NCI-H1105 treated with DMSO at 0.1 percent for 48 hours (cell line): ENCODE measurements at places on chromosomes 7 and 10.

DNA sequence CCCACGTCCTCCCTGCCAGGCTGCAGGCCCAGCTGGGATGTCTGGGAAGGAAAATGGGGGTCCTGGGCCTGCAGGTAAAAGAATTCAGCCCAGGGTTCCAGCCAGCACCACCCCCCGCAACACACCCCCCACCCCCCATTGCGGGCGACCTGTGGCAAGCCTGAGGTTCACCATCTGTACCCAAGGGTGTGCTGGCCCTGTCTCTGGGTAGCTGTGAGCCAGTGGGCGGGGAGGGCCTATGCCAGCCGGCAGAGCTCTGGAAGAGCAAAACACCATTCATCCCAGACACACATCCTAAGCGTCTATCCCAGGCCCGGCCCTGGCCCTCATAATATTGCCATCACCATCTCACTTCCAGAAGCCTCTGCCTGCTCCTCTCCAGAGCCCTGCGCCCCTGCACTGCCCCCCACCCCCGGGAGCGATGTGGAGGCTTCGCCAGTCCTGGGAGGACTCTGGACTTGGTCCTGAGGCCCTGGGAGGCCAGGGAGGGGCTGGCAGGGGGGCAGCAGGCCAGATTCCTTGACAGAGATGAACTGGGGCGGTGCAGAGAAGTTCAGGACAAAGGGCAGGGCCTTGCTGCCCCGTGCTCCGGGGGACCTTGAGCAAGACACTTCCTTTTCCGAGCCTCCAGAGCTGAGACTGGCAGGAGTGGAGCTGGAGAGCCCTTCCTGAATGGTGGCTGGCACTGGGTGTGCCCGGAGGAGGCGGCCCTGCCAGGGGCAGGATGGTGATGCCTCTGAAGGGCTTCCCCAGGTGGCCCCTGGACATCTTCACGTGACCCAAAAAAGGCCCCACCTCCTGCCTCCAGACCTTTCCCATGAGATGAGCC is 8.7 kb upstream of the TTYH3 start:
- no peak for DNase-seq

DNA sequence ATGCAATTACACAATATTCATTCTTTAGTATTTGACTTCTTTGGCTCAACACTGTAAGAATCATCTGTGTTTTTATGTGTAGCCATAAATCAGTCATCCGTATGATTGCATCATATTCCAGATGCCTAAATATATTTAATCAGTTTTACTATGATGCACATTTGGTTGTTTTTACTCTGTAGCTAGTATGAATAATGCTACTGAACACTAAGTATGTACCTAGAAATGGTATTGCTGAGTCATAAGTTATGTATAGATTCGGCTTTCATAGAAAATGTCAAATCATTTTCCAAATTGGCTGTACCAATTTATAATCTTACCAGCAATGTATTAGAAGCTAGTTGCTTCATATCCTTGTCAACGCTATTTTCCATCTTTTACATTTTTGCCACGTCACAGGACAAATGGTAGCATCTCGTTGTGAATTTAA is 197.3 kb upstream of the PLXNA4 start:
- DNase-seq: no peak

GRCh38 chr7:13724977-13725566 is 264.4 kb downstream of the ETV1 start:
- no peak for DNase-seq

DNA sequence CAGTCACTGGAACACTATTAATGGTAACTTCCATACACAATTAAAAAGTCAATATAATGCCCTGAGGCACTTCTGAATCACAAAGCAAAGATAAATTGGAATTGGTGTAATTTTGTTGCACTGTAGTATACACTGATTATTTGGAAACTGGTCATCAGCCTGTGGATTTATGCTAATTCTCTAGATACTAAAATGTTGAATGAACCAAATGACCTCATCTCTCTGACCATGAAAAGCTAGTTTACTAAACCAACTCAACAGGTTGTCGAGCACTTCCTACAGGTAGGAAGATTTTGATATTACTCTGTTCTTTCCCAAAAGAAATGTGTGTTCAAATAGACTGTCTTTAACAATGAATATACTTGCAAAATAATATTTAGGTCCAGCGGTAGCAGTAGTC is 5.3 kb downstream of the NRP1 start:
- DNase-seq: no peak

GRCh38 chr10:122421054-122421625 is 33.3 kb upstream of the ARMS2 start:
- no peak for DNase-seq

- DNase-seq: no peak
These were observed 135.1 kb upstream of the RET start for GRCh38 chr10:42941790-42942189.

DNA sequence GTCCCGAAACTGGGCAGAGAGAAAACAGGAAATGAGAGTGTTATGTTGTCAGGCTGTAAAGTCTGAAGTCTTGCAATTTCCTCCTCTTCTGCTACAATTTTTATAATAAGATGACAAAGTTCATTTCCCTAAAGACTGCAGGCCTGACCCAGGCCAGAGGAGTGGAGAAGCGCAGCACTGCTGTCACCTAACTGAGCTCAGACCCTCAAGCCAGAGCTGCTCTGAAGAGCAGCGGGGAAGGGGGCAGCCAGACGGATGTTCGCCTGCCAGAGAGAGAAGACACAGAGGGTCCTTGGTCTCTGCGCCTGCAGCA is 12.6 kb upstream of the AOAH start:
- no peak for DNase-seq

DNA sequence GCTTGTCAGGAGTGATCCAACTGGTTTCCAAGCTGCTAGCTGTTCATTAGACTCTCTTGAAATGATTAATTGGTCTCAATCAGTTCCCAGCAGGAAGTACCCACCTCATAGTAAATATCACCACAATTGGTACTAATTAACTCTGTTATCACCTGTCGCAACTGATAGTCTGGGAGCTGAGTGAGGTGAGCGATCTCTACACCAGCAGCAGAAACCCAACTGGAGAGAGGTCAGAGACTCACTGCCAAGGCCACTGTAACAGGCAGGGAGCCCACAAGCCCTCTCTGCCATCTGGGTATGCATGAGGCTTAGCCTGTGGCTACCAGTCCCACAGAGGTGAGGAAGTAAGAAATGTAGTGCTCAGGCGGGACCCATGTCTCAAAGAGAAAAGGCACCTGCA is 245.5 kb downstream of the DYNC1I1 start:
- peak; percentile 90 for DNase-seq

- DNase-seq: no peak
These were observed 248.7 kb downstream of the ARHGAP12 start for GRCh38 chr10:31679936-31680335.

GRCh38 chr7:38546763-38547162 is 84.4 kb downstream of the AMPH start:
- no peak for DNase-seq

DNA sequence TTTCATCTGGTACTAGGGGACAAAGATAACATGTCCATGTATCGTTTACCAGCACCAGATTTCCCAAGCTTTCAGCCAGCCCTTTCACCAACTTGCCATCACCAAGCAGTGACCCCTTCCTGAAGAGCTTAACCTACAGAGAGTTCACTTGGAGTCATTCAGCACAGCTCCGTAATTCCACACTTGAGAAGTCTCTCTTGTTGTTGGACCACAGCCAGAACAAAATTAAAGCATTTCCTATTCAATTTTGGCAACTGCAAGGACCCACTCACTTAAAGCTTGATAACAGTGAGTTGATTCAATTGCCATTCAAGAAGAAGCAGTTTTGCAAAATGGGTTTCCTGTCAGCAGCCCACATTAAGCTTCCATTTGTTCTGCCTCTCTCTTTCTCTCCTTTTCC is 88.5 kb upstream of the LRRTM3 start:
- no peak for DNase-seq

DNA sequence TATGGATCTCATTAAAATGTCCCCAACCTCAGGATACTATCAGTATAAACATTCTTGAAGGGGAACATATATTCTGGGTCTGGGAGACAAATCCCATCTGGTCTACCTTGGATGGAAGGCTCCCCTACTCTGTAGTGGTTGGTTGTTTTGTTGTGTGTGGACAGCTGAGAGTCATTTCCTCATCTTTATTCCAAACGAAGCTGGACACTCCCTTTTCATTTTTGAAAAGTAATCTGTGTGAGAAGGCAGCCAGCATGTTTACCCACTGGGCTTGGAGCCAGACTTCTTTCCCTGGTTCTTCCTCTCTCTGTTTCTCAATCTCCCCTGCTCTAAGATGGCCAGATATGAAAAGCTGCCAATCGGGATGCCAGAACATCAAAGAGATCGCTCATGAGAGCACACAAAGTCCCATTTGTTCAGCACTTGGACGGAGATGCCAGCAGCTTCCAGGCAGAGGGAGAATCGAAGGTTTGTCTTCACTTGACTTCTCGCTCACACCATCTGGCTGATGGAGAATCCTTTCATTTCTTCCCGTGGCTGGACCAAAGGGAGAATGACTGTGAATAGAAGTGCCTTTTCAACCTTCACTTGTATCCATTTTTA is 108.1 kb upstream of the AGR3 start:
- DNase-seq: peak; percentile 90

- DNase-seq: peak; percentile 1
These were observed 81.2 kb upstream of the UCN3 start for GRCh38 chr10:5283305-5284158.

DNA sequence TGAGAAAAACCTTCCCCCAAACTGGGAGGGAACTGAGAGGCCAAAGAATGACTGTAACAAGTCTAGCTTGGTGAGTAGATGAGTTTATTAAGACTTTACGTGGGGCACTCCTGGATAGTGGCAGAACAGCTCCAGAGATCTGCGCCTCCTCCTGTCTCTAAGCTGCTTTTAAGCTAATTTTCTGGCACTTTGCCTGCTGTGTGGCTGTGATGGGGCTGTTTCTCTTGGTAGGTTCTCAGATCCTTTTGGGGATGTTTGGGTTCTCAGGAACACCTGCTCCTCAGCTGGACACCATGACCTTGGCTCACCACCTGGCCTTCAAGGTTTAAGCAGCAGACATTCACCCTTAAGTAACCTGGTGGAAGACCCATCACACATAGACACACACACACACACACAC is 68.3 kb downstream of the AKR1E2 start:
- DNase-seq: no peak

- no peak for DNase-seq
These were observed 544 bp downstream of the TSPAN33 start for GRCh38 chr7:129144834-129145668.

DNA sequence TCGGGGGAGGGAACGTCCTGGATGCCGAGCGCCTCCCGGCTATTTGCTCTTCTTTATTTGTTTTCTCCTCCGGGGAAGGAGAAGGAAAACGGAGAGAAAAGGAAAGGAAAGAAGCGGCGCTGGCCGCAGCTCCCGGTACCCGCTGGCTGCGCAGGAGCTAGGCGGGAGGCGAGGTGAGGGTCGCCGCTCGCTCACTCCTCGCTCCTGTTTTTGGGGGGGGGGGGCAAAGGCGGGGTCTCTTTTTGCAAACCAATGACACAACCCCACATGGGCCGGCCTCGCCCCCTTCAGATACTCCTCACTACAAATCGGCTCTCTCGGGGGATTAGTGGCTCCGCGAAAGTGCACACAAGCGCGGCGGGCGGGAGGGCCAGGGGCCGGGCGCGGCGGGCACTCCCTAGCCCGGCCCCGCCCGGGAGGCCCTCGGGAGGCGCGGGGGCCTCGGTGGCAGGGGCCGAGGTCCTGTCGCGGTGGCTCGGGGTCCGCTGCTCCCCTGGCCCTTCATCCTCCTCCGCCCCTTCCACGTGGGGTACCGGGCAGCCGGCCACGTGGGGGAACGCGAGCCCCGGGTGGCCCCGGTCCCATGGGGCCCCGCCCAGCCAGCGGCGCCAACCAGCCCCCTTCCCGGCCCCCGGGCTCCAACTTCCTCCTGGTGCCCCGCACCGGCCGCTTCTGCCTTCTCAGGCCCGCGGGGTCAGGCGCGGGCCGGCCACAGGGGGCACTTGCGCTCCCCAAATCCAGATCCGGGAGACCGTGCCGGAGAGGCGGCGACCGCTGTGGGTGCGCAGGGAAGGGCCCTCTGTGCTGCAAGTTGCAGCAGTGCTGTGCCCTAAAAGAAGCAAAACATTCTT is 718 bp upstream of the CTBP2 start:
- DNase-seq: peak; percentile 24

GRCh38 chr7:78434281-78434680 is 635.7 kb downstream of the PHTF2 start:
- DNase-seq: no peak

- no peak for DNase-seq
These were observed 31.6 kb downstream of the RBM33 start for GRCh38 chr7:155676052-155676451.

DNA sequence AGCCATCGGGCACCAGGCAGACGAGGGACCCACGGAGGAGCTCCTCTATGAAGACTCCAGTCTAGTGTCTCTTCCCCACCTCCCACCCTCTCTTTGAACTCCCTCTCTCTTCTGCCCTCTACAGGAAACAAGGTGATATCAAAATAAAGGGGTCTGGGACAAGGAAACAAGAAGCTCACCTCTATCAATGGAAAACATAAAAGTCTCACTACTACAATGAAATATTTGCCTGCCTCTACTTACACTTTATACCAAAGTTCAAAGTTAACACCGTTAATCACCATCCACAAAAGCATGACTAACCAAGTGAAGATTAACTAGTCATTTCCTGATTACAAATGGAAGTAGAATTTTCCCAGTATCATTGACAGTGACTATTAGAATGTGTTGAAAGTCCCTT is 82.2 kb downstream of the PARD3 start:
- DNase-seq: peak; percentile 5

DNA sequence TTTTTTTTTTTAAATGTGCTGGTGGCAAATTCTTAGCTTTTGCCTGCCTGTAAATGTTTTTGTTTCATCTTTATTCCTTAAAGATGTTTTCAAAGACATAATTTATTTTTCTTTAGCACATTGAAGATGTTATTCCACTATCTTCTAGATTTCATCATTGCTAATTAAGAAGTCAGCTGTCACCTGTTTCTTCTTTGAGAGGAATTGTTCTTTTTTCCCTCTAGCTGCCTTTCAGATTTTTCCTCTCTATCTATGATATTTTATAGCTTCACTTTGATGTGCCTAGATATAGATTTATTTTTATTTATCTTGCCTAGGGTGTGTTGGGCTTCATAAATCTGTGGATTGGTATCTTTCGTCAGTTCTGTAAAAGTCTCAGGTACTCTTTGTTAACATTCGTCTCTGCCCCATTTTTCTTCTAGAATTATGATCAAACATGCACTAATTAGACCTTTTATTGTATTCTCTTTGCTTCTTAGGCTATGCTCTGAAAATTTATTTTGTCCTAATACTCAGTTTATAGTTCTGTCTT is 50.0 kb upstream of the GATA3 start:
- no peak for DNase-seq
